ENCODE measurements at places on chromosomes 2 and 18.

DNA sequence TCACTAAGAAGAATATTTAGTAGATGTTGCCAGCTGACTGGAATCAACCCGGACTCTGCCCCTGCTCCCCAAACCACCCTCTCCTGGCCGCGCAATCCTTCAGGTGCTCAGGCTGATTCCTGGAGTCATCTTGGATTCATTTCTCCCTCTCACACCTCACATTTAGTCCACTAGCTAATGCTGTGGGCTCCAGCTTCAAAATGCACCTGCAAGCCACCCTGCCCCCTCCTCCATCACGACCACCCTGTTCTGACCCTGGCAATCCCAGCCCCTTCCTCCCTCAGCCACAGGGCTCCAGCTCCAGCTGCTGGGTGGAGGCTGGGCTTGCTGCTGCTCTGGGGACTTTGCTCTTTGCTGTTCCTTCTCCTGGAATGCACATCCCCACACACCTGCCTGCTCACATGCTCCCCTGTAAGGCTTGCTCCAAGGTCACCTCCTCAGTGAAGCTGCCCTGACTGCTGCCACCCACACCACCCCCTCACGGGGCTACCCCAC lies 61.3 kb upstream of the SH3RF3 start:
- no peak for DNase-seq

DNA sequence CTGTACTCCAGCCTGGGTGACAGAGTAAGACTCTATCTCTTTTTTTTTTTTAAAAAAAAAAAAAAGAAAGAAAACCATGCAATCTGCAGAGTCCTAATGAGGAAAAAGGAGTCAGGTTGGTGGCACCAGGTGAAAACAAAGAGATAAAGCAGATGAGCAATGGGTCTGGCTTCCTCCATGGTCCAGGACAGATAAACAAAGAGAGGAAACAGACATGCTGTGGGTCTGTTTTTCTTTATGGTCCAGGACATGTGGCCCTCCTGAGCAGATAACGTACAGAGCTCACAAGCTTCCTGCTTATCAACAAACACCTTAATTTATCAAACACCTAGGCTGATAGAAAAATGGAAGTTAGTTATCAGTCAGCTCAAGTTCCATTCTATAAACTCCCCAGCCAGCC lies 24.4 kb upstream of the TUBB6 start:
- no peak for DNase-seq

DNA sequence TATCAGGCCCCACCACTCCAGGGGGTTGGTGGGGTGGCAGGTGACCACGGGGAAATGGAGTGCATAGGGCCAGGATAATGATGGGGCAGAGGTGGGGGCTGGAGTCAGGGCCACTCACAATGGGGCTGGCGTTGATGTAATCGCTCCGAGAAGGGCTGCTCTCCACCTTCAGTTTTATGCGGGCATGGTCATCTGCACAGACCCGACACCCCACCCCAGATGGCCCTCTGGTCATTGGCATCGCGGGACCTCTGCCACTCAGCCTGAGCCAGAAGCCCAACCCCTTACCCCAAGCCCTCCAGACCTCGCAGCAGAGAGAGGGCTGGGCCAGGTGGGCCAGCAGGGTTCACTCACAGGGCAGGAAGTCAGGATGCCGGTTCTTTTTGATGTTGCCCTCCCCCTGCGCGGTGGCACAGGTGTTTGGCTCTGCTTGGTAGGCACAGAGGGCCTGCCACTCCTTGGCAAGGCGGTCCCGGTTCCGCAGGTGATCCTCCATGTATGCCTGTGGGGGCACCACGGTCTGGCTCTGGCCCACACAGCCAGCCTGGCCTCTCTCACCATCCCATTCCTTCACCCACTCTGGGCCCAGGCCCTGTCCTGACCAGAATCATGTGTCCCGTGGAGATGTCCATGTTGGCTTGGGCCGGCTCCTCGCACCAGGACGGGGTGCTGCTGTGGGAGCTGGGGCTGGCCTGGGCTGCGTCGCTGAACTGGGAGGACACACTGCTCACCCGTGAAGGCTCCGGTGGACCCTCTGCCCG lies 12.4 kb downstream of the PTPRN start:
- peak; percentile 2 for DNase-seq

GRCh38 chr2:46471019-46471583 lies 8.3 kb upstream of the TMEM247 start:
- DNase-seq = no peak

- no peak for DNase-seq
These were observed 4.3 kb upstream of the SNTG2 start for GRCh38 chr2:946073-946948.

GRCh38 chr2:18927525-18928232 lies 338.3 kb upstream of the NT5C1B start:
- DNase-seq = no peak

- DNase-seq = peak; percentile 27
These were observed 302.0 kb downstream of the NCKAP5 start for GRCh38 chr2:133266041-133266925.

DNA sequence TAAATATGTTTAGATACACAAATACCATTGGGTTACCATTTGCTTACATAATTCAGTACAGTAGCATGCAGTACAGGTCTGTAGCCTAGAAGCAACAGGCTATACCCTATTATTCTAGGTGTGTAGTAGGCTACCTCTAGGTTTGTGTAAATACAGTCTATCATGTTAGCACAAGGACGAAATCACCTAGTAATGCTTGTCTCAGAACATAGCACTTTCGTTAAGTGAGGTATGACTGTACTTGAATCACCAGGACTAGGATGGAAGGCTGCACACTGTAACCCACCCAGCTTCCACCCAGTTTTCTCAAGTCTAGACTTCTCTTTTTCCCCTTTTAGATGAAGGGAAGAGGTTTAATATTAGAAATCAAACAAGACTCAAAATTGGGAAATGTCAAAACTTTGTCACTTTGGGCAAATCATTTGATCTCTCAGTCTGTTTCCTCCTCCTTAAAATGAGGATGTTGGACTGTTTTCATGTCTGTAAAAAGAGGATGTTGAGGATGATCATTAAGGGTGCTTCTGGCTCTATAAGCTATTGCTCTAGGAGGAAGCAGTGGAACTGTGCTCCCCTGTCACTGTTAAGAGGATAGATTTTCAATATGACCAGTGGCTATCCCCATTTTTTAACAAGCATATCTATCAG lies 3.7 kb upstream of the SOCS6 start:
- no peak for DNase-seq

GRCh38 chr18:54787616-54788015 lies 40.7 kb upstream of the RAB27B start:
- no peak for DNase-seq

GRCh38 chr2:156385242-156385641 lies 50.9 kb upstream of the GPD2 start:
- no peak for DNase-seq

- no peak for DNase-seq
These were observed 47.7 kb downstream of the INPP5D start for GRCh38 chr2:233107831-233108300.

DNA sequence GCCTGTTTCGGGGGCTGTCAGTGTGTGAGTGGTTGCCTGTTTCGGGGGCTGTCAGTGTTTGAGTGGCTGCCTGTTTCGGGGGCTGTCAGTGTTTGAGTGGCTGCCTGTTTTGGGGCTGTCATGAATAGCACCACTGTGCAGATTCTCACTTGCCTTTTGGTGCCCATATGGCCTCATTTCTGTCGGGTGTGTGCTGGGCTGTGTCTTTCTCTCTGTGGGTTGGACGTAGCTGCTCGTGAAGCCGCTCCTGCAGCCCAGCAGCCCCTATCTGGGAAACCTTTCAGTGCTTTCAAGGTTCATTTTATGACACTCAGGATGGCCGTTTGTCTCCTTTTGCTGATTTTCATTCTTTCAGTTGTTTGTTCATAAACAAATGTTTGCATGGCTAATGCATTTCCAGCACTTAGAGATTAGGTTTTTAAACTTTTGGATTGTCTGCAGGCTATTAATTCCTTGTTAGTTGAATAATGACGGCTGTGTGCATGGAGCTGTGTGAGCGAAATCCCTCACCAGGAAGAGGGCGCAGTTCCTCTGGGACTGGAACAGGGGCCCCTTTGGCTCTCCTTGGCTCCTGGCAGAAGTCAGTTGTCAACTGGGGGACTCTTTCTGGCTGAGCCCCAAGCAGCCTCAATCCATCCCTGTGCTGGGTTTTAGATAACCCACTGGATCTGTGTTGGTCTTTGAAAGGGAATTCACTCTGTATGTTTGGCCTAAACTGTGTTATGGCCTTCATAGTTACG lies 10.8 kb downstream of the AGAP1 start:
- DNase-seq = no peak

GRCh38 chr2:42725657-42726056 lies 38.3 kb downstream of the OXER1 start:
- DNase-seq = no peak

GRCh38 chr2:28098501-28099225 lies 208.1 kb downstream of the BABAM2 start:
- no peak for DNase-seq

DNA sequence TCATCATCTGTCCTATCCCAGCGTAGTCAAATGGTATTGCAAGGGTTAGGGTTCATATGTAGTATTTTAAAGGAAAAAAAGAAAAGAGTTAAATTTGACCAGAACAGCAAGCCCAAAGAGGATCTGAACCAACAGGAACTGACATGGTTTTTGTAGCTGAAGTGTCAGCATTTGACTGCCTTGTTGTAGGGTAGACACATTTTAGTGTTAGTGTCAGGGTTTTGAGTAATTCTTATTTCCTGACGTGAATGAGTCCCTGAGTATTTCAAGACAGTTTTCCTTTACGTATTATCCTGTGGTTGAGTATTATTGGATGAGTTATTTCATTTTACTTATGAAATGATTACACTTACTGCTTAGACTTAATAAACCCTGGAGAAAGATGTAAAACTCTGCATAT lies 173.3 kb upstream of the ZEB2 start:
- DNase-seq = no peak

- DNase-seq = no peak
These were observed 33.6 kb downstream of the WDSUB1 start for GRCh38 chr2:159252905-159253304.

- peak; percentile 80 for DNase-seq
These were observed 22.7 kb upstream of the PDIA6 start for GRCh38 chr2:10835052-10835970.

DNA sequence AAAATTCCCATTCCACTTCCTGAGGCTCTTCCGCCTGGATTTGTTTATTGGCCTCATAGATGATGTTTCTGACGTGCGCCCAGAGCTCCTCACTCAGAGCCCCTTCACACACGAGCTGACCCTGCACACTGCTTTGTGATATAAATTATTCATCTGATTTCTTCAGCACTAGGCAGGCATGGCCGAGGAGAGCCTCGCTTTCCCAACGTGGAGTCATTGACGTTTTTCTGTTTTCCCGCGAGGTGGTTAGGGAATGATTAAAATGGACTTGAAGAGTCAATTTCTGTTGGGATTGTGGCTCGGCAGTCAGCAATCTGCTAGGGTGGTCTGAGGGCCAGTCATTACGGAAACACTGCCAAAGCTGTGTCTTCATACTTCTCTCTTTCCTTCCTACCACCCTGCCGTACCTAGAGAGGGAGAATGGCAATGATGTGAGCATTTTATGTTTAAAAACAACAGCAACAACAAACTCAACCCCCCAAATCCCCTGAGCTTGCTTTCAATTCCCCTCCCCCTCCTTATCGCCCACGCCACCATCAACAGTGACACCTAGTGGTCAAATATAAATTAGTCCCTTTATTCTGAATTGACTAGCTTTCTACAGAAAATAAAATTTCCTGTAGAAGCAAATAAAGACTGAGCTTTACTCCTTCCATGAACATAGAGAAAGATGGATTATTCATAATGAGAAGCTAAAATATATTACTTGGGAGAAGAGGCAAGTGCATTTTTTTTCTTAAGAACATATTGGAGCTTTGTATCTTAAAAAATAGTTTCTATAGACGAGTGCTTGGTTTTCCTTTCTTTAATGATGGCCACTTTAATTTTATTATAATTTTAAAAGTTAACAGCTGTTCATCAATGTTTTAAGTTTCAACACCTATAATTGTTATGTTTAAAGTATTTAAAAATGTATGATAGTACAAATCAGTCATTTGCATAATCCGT lies 285.1 kb downstream of the MTX2 start:
- peak; percentile 55 for DNase-seq

- no peak for DNase-seq
These were observed 57.6 kb upstream of the PARD3B start for GRCh38 chr2:204487447-204488229.

DNA sequence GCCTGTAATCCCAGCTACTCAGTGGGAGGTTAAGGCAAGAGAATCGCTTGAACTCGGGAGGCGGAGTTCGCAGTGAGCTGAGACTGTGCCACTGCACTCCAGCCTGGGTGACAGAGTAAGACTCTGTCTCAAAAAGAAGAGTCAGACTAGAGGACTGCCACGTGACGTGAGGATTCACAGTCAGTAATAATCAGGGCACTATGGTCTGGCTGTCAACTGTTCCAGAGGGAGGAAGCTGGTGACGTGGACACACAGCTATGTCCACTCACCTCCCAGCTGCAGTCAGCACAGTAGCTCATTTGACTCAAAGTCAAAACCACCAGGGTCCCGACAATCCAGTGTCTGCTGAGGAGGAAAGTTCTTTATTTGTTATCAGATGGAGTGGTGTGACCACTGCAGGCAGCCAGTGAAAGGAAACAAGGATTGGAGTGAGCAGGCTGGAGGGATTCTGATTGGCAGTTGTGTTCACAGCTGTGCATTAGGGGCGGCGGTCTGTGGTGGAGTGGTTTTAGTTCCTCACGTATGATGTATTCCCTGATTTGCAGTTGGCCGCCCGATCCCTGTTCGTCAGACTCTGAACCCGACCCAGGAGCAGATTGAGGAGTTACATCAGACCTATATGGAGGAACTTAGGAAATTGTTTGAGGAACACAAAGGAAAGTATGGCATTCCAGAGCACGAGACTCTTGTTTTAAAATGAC lies 37.9 kb downstream of the MOGAT1 start:
- DNase-seq = peak; percentile 52

- DNase-seq = no peak
These were observed 10.3 kb downstream of the PPM1B start for GRCh38 chr2:44178950-44179349.

GRCh38 chr2:105317937-105318336 lies 11.6 kb downstream of the TGFBRAP1 start:
- no peak for DNase-seq

DNA sequence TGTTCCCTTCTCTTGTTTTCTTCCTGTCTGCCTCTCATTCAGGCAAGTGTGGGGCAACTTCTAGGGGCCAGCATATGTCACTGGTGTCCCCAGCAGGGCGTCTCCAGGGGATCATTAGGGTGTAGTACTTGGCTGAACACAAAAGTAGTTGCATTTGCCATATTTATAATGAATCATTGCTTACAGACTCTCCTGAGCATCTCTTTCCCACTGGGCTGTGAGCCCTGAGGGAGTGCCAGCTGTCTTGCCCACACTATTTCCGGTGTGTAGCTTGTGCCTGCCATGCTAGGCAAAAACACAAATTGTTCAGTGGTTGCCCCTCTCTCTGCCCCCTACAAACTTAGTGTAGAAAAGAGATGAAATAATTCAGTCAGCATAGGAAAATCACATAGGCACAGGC lies 40.8 kb upstream of the SCLY start:
- DNase-seq = no peak

GRCh38 chr2:132936261-132936660 lies 266.3 kb upstream of the LYPD1 start:
- DNase-seq = no peak

DNA sequence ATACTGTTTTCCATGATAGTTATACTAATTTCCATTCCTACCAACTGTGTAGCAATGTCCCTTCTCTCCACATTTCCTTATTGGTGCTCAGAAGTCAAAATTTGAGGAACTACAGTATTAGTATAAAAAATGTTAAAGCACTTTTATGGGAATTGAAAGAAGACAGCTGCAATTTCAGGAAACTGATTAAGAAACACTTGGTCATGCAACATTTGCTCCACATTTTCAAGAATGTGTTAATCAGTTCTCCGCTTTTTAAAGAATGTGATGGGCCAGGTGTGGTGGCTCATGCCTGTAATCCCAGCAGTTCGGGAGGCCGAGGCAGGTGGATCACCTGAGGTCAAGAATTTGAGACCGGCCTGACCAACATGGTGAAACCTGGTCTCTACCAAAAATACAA lies 33.6 kb upstream of the MGAT4A start:
- no peak for DNase-seq
